ENCODE measurements at places on chromosomes 4 and X. TPM values are rescaled to one million over a fixed set of nuclear protein-coding genes. Genes with fewer than 3 reads are reported as not detected.

Gene UGT2B17
- 534 TPM for total RNA-seq

Gene C4orf50
- total RNA-seq, result 0.09 TPM

Gene TKTL1
- not detected for total RNA-seq

Gene RHOXF2
- not detected for total RNA-seq

Gene SLC16A2
- total RNA-seq, result 7.9 TPM

Gene AADAT
- 5.5 TPM for total RNA-seq

GRCh38 chr4:147828331-147828905 lies 96.5 kb downstream of the ARHGAP10 start:
- DNase-seq, result no peak

GRCh38 chr4:103498161-103499070 lies 221.4 kb downstream of the TACR3 start:
- no peak for DNase-seq

- DNase-seq, result no peak
Observed at GRCh38 chrX:16305187-16305586, 137.9 kb downstream of the MAGEB17 start.

- no peak for DNase-seq
Observed at GRCh38 chr4:121583396-121583795, 113.4 kb downstream of the ANXA5 start.

DNA sequence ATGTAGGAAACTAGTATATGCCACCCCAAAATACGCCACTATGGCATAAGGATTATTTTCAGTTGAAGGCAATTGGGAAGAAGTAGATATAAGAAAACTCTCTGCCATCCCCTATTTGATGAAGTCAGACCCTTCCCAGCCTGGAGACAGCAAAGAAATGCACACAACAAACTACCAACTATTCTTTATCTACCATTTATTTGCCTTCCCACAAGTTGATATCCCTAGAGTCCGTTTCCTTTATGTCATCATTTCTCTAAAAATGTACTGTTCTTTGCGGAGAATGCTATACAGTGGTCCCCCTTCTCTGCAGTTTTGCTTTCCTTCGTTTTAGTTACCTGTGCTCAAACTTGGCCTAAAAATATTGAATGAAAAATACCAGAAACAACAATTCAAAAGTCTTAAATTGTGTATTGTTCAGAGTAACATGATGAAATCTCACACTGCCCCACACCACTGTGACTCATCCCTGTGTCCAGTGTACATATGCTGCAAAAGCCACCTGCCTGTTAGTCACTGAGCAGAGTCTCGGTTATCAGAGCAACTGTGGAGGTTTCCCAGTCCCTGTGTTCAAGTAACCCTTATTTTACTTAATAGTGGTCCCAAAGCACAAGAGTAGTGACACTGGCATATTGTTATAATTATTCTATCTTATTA lies 152.3 kb downstream of the WDFY3 start:
- DNase-seq, result no peak

DNA sequence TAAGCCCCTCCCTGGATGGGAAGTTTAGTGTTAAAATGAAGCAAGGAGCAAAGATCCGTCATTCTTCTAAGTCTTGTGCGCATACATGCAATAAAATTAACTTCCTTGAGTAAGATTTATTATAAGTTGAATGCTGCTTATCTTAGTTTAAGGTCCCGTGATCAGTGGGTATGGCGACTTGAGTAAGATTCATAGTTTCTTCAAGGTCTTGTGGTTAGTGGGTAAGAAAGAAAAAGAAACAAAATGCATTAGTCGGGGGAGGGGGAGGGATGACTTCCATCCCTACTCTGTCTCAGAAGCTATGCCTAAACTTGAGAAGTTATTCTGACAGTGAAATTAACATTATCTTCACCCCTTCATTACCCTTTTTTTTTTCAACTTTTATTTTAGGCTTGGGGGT lies 127.3 kb upstream of the MAGEB16 start:
- no peak for DNase-seq

GRCh38 chr4:152462695-152463094 lies 73.2 kb downstream of the FBXW7 start:
- DNase-seq, result no peak
